HepG2 (cell line): ENCODE measurements at places on chromosomes 1 and 21. TPM values are rescaled to one million over a fixed set of nuclear protein-coding genes. Genes with fewer than 3 reads are reported as not detected.

Gene HES3
- polyA plus RNA-seq = not detected in 2 replicates

Gene KRTAP12-2
- not detected in 2 replicates for polyA plus RNA-seq

Gene IL10
- polyA plus RNA-seq = not detected in 2 replicates

Gene PGLYRP4
- not detected in 2 replicates for polyA plus RNA-seq

Gene IL12RB2
- not detected in 2 replicates for polyA plus RNA-seq

Gene GJA8
- not detected in 2 replicates for polyA plus RNA-seq

Gene TTC24
- polyA plus RNA-seq = 0.18 and 0.30 TPM in 2 replicates

Gene TTC13
- 5.8 and 6.8 TPM in 2 replicates for polyA plus RNA-seq

Gene ZBTB18
- 4.3 and 4.4 TPM in 2 replicates for polyA plus RNA-seq

Gene MYBPH
- polyA plus RNA-seq = 0.04 TPM in 1 of 2 replicates, not detected in the other

Gene S100A7
- not detected in 2 replicates for polyA plus RNA-seq

Gene OR2W3
- not detected in 2 replicates for polyA plus RNA-seq

Gene SELE
- 0.08 and 0.09 TPM in 2 replicates for polyA plus RNA-seq

Gene LHX8
- not detected in 2 replicates for polyA plus RNA-seq

Gene LRRC7
- polyA plus RNA-seq = not detected in 2 replicates

Gene OR2L8
- not detected in 2 replicates for polyA plus RNA-seq

Gene CTNNBIP1
- polyA plus RNA-seq = 83.0 and 83.1 TPM in 2 replicates

Gene GPA33
- not detected in 2 replicates for polyA plus RNA-seq

Gene SHE
- polyA plus RNA-seq = not detected in 2 replicates

Gene FLVCR1
- polyA plus RNA-seq = 14.8 and 16.0 TPM in 2 replicates

Gene TSPEAR
- 0.32 and 0.33 TPM in 2 replicates for polyA plus RNA-seq

Gene ADCY10
- 0.03 TPM in 1 of 2 replicates, not detected in the other for polyA plus RNA-seq

Gene PODN
- polyA plus RNA-seq = 0.10 and 0.13 TPM in 2 replicates

Gene PLCH2
- polyA plus RNA-seq = 0.67 and 1.3 TPM in 2 replicates

Gene BRDT
- polyA plus RNA-seq = not detected in 2 replicates

Gene CLCA1
- polyA plus RNA-seq = not detected in 2 replicates

Gene FMO2
- polyA plus RNA-seq = not detected in 2 replicates
